ENCODE measurements at places on chromosomes 4 and X.

DNA sequence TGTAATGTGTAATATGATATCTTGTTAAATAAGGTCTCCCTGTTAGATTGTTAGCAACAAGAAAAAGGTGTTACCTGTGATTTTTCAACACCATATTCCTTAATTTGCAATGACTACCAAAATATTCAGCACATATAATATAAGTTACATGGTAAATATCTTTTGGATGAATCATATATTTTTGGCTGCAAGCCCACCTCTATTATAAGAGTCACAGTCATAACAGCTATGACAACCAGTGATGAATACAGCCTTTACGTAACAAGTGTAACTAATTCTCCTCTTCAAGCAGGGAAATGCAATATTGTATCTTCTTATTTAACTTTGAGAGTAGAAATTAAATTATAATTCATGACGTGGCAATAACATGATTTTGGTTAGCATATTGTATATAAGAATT, 187.0 kb downstream of the NLGN4X start:
- DNase-seq: no peak

DNA sequence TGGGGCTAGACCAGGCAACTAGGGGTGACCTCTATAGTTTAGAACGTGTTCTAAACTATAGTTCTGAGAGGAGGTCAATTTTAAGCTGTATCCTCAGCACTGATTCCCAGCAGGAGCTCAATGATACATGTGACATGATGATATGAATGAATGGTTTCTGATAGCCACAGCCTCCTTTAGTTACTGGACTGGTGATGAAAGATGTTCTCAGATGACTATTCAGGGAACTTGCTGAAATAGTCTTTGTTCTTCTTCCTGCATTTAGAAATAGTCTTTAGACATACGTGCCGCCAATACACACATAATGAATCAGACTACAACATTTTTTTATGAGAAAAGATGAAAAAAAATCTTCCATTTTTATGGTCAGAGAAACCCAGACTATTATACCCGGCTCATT, 116.3 kb upstream of the TMEM150C start:
- DNase-seq: no peak

GRCh38 chr4:102503831-102504786, 3.0 kb downstream of the NFKB1 start:
- no peak for DNase-seq

- DNase-seq: no peak
These were observed 35.3 kb downstream of the HPGDS start for GRCh38 chr4:94307231-94307871.

DNA sequence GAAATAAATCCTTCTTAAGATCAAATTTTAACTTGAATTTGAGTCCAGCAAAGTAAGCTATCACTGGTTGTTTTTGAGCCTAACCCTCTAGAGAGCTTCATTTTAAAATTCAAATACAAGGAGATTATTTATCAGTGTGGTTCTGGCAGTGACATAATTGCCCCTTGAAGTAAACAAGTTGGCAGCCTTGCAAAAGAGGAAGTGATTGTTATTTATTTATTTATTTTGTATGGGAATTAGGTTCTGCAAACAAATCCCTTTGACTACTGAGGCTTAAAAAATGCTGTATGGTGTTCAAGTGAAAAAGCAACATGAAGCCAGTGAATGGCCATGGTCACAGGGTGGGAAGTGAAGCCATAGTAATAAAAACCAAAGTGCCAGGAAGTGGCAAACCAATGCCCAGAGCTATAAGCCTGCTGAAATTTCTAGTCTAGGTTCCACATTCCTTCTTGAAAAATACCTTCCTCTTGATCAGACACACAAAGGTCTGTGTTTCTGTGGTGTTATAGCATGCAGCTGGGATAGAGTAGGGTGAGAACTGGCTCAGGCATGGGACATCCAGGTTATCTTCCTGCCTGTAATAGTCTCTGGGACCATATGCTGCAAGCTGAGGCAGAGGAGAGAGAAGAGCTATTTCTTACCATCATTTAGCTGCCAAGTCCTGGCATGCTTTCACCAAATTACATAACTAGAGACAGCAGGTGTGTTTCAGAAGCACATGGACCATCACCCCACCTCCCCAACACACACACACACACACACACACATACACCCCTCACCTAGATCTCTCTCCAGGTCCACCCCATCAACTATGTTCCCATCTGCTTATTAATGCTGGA, 47.1 kb upstream of the TSPAN7 start:
- no peak for DNase-seq

- no peak for DNase-seq
These were observed 103.9 kb downstream of the MAML3 start for GRCh38 chr4:140049849-140050637.

GRCh38 chrX:152072236-152072635, 66.1 kb downstream of the MAGEA10 start:
- DNase-seq: peak; percentile 7

DNA sequence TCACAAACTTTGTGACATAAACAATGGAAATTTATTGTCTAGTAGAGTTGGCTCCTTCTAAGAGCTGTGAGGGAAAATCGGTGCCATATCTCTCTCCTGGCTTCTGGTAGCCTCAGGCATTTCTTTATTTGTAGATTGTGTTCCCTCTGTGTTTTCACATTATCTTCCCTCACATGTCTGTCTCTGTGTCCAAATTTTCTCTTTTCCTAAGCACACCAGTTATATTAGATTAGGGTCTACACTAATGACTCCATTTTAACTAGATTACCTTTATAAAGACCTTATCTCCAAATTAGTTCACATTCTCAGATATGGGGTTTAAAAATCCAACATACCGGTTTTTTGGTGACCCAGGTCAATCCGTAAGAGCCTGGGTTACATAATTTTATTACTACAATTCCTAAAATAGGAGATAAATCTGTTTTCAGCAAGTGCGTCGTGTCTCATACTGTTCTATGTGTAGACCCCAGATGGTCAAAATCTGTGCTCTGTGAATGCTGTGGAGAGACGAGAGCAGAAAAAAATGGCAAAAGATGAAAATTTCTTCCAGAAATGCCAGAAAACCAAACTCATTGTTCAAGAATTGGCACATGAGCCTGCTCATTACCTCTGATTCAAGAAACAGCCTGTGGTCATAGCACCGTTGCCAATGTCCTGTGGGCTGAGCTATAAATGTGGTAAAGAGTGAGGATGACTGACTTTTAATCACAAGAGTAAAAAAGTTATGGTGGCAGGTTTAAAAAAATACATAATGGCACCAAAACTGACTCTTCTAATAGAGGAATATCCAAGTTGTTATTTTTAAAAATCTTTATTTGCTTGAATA, 574.7 kb downstream of the PCDH7 start:
- DNase-seq: no peak

- DNase-seq: peak; percentile 12
These were observed 26.4 kb upstream of the ELOVL6 start for GRCh38 chr4:110224812-110225211.

DNA sequence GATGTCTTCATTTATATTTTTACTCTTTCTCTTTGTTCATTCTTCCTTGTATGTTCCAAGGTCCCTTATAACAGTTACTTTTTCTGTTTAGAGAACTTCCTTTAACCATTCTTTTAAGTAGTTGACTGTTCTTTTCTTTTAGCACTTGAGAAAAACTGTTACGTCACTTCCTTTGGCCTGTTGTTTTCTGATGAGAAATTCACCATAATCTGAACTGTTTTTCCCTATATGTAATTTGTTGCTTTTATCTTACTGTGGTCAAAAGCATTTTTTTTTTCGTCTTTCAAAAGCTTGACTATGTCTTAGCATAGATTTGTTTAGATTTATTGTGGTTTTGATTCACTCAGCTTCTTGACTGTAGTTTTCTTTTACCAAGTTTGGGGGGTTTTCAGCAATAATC, 1660.3 kb upstream of the PCDH10 start:
- no peak for DNase-seq

DNA sequence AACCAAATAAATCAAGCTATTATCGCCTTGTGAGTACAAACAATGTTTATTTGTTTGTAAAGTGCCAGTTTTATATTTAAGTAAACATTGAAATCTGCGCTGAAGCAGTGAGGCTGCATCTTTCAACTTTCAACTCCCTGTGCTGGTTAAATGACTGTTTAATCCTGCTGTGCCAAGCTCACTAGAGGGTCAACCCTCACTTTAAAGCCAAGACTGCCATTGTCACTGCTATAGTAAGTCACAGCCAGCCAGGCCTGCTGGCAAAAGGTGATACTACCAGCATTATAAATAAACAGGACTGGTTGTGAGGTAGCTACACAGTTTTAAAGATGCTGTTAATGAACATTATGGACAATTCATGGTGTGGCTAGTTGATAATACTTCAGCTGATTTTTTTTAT, 34.6 kb downstream of the EFHC2 start:
- no peak for DNase-seq

GRCh38 chrX:40086569-40087335, 11.0 kb downstream of the BCOR start:
- no peak for DNase-seq

DNA sequence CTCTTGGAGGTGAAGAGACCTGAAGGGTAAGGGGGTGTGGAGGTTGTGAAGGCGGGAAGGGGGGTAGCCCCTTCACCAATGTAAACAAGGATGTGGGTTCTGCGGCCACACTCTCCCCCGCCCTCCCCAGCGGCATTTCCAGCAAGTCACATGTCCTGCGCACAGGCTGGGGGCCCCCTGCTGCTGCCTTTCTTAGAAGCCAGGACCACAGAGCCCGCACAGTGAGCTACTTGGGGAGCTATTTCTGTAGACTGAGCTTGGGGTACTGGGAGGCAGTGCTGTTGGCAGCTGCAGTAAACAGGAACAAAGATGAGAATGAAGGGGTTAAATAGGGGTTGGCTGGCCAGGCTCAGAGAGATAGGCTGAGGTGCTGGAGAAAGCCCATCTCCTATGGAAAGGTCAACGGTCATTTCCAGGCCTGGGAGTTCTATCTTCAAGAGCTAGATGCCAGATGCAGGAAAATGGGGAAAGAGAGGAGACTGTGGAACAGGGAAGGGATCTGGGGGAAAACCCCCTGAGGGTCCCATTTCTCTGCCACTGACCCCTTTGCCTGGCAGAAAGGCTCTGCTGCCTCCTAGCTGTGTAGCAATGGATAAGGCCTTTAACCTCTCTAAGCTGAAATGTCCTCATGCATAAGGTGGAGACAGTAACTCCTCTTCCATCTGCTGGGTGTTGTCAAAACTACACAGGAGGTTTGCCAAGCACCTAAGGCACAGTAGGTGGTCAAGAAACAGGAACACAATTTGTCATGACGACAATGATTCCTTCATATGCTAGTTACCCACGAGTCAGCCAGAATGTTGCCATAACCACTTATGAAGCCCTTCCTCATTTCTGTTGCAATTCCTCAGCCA, 18.5 kb upstream of the PIM2 start:
- DNase-seq: no peak

- DNase-seq: no peak
These were observed 29.5 kb downstream of the NIPAL1 start for GRCh38 chr4:48046059-48046458.

DNA sequence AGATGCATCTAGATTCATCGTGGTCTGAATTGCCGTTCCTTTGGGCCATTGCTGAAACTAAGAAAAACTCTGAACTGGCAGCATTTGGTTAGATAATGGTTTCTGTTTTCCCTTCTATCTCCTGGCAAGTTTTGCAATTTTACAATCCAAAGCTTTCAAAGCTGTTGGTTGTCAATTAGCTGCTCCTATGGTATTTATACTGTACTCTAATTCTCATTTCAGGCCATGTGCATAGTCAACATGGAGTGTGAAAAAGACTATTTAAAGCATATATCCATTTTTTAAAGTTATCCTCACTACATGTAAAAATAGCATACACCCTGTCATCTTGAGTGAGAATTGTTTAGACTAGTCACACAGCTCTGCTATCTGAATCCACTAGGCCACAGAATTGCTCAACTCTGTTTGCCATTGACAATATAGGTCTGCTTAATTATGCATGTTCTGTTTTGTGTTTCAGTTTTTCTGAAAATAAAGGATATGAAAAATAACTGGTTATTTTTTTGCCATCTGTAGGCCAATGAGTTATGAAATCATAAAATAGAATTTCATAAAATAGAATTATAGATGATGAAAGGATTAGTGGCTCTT, 27.7 kb upstream of the TEC start:
- DNase-seq: no peak

- no peak for DNase-seq
These were observed 113.9 kb downstream of the NKX6-1 start for GRCh38 chr4:84385203-84385602.

GRCh38 chr4:110622841-110623717, at the start of gene PITX2:
Gene PITX2, minus strand, starts transcription at chr4:110623077. Its CDS starts 617 bp downstream, at chr4:110622460.
- DNase-seq: peak; percentile 87

DNA sequence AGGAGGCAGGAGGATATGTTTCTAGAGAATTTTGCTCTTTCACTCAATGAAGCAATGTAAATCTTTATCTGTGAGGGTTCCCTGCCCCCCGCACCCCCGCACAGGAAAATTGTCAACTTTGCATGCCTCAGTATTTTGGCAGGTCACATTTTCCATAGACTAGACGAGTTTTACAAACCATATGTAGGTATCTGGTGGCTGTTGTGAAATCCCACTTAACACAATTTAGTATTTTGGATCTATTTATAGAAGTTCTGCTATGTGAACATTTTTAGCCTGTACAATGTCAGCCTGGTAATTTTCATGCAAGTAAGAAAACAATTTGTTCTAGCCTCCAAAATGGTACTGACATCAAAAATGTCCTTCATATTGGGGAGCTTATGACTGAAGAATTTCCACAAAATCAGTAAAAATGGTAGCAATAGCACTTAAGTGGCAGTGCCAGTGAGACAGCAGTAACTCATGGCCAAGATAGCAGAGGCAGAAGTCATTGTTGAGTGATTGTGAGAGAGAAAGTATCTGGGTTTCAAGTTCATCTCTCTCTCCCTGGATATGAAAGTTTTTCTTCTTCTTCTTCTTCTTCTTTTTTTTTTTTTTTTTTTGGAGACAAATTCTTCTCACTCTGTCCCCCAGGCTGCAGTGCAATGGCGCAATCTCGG, 12.4 kb upstream of the FRYL start:
- DNase-seq: no peak

DNA sequence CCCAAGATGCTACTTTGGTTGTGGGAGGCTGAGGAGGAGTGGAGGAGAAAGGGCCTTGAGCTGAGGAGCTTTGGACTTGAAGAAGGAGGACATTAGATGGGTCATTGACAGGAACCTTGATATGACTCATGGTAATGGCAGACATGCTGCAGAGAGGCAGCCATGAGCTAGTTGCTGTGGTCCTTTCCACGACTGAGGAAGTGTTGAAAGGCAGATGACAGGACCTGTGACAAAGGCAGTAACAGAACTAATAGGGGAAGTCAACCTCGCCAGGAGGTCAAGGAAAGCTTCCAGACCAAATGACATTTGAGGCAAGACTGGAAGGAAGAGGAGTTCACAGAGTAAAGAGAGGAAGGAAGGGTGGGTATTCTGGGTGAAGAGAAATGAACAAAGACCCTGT, 7.6 kb upstream of the XPNPEP2 start:
- DNase-seq: no peak

GRCh38 chr4:56197387-56197786, 189.9 kb downstream of the AASDH start:
- no peak for DNase-seq

DNA sequence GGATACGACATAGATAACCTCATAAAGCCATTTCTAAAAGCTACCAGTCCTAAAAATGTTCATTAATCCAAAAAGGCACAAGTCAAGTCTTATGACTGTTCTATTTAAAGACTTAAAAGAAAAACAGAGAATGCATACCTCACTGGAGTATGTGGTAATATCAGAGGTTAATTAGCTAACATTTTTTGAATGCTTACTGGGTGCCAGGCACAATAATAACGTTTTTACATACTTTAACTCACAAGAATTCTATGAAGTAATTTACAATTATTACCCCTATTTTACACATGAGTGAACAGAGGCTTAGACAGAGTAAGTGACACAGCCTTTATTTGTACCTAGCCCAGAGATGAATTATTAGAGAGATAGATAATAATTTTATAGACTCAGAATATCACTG, 207.5 kb downstream of the PDGFC start:
- no peak for DNase-seq
